ENCODE measurements at places on chromosomes 3 and 15.

DNA sequence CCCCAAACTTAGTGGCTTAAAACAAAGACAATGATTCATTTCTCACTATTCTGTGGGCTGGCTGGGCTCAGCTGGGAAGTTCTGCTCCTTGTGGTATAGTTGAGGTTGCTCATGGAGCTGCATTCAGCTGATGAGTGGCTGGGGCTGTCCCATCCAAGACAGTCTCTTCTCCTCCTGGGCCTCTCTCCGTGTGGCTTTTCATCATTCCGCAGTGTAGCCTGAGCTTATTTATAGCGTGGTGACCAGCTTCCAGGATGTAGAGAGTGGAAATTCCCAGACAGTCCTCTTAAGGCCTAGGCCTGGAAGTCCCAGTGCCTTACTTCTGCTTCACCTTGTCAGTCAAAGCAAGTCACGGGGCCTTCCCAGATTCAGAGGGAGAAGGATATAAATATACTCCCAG lies 136.7 kb upstream of the DAZL start:
- DNase-seq: no peak

- DNase-seq: no peak
These were observed 14.5 kb downstream of the NCBP2 start for GRCh38 chr3:196927571-196928453.

DNA sequence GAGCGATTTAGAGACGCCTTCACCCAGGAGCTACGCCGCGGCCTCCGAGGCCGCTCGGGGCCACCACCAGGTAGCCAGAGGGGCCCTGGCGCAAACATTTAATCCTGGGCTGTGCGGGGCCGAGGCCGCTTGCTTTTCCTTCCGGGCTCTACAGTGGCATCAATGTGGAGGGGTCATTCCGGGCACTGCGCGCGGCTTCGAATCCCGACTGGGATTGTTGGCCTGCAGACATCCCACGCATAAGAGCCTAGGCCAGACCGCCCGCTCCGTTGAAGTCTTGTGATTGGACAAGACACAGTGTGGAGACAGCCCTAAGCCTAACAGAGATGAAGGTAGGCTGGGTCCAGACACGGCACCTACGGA lies 568 bp upstream of the NCBP2 start:
- no peak for DNase-seq

DNA sequence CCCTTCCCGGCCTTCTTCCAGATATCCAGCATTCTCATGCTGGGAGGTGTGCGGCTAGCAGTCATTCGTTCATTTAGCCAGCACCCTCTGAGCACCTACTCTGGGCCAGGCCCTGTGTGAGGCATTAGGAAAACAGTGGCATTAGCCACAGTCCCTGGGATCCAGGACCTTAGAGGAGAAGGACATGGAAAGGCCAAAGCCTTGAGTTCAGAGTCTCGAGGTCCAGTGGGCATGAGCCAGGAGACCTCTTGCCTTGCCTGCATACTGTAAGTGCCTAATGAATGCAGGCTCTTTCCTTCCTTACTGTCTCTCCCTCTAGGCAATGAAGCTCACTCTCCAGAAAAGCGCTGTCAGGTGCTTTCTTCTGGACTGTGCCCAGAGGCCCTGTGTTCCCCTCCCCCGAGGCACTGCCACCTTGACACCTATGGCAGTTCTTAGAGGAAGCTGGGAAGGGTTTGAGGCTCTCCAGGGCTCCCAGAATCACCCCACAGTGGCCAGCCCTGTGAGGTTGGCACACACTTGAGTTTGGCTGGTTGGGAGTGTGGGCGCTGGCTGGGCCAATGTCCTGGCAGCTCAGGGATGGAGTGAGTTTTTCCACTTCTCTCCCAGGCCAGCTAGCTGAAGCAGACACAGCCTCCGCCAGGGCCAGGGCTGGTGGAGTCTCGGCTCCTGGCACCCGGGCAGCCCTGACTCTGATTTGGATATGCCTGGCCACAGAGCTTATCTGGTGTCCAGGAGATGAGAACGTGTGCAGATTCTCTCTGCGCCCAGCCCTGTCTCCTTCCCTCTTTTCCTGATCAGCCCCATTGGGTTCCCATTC lies 5.4 kb downstream of the CORO2B start:
- no peak for DNase-seq

- no peak for DNase-seq
These were observed 352.6 kb downstream of the NLGN1 start for GRCh38 chr3:173750095-173750494.

GRCh38 chr3:46495901-46496456 lies 1.8 kb upstream of the RTP3 start:
- peak; percentile 65 for DNase-seq

DNA sequence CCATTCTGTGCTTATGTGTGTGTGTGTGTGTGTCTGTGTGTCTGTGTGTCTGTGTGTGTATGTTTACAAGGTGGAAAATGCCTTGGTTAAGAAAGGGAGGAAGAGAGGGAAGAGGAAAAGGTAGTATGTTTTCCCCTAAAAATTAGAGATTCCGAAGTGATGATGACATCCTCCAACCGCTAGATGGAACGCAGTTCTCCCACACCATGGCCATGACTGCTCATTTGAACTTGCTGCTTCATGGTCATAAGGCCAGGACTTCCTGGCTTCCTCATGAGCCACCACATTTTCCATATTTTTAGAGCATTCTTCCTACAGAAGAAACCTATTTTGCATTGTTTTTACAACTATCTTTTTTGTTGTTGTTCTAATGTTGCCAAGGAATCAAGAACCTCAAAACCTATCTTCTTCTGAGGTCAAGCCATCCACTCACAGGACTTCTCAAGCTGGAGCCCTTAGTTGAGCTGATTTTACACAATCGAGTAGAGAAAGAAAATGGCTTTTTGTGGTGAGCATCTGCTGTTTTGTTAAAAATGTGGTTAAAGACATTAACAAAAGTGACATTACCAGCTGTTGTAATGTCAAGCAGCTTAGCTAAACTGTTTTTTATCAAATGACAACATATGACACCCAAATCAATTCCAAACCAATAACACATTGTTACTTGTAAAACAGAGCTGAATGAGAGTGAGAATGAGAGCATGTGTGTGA lies 1091.0 kb downstream of the FHIT start:
- DNase-seq: no peak

GRCh38 chr15:42111924-42112323 lies 17.6 kb upstream of the PLA2G4D start:
- no peak for DNase-seq

DNA sequence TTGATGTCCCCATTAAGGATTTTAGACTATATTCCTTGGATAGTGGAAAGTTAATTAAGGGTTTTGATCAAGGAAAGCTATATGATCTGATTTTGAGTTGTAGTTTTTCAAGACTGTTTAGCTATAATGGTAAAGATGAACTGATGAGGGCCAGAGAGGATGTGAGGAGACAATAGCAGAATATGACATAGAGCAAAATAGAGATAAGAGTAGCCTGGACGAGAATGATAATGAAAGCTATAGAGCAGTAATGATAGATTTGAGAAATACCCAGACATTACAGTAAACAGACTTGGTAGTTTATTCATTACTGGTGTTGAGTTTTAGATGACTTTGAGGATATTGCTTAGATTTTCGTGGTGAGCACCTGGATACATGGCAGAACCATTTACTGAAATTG lies 3.8 kb downstream of the SUCNR1 start:
- no peak for DNase-seq

DNA sequence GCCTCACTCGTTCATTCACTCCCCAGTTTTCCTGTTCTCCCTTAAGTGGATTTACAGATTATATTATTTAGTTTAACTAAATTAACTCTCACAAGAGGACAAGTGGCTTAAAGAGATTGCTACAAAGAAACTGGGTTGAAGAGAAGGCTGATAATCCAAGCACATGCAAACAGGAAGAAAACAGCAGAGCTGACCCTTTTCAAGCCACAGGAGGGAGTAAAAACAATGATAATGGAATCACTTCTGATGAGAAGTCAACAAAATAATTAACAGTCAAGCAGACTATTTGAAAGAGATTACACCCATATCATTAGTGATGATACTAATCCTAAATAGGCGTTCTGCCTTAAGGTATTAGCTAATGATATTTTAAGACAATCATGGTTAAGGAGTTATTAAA lies 31.7 kb downstream of the BOC start:
- DNase-seq: no peak

DNA sequence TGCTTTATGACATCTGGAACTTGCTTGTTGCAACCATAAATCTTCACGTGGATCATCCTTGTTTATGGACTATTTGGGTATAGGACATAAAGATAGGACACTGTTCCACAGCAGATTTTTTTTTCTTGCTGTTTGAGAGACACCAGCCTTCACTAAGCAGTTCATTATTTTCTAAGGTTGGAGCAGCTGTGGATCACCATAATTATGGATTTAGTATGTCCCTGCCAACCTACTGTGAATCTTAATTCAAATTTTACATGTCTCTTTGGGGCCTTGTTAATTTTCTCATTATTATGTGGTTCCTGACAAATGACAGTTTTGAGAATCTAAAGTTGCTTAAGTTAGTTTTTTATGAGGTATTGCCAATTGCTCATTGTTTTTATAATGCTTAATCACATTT lies 161.2 kb downstream of the B3GALNT1 start:
- no peak for DNase-seq

GRCh38 chr3:192801985-192802384 lies 74.6 kb upstream of the FGF12 start:
- no peak for DNase-seq

DNA sequence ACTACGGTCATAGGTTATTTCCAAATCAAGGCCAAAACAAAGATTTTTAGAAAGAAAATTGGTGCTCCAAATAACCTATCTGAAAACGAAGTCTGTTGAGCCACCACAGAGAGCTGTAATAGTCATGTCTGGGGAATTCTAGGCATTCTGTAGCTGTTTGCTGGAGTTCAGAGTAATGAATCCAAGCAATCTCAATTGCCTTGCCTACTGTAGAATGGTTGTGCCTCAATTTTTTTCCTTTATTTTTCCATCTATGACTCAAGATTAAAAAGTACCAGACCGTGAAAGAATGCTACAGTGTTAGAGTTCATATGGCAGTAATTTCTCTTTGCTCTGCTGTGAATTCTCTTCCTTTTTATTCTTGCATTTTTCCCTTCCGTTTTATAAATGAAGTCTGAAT lies 1007.2 kb upstream of the ALCAM start:
- no peak for DNase-seq

DNA sequence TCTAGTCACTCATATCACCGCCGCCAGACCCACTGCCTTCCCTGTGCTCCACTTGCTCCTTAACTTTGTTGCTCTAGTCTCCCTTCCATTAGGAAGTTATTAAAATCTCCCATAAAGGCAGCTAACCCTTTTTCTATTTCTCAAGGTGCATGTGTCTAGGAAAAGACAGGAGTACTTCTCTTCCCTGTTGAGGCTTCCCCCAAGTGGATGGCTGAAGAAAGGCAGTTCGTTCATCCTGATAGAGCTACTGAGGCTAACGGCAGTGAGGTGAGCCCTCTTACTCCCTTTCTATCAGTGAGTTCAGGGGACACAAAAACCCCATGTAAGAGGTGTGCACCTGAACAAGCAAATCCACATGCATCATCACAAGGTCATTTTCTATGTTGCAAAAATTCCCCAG lies 397.8 kb downstream of the IGSF11 start:
- DNase-seq: no peak

DNA sequence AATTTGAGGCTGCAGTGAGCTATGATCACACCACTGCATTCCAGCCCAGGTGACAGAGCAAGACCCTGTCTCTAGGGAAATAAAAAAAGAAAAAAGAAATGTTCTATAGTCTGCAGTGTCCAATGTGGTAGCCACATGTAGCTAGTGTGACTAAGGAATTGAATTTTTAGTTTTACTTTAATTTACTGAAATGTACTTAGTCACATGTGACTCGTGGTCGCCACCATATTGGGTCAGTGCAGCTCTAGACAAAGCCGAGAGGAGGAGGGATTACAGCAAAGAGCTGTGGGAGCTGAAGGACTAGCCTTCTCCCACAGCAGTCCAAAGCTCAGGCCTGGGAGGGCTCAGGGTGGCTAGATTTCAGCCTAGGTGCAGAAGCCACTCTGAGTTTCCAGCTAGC lies 65.9 kb upstream of the NTRK3 start:
- no peak for DNase-seq

GRCh38 chr3:16708285-16708684 lies 103.1 kb upstream of the DAZL start:
- no peak for DNase-seq

GRCh38 chr3:167709690-167710089 lies 25.0 kb downstream of the PDCD10 start:
- no peak for DNase-seq

DNA sequence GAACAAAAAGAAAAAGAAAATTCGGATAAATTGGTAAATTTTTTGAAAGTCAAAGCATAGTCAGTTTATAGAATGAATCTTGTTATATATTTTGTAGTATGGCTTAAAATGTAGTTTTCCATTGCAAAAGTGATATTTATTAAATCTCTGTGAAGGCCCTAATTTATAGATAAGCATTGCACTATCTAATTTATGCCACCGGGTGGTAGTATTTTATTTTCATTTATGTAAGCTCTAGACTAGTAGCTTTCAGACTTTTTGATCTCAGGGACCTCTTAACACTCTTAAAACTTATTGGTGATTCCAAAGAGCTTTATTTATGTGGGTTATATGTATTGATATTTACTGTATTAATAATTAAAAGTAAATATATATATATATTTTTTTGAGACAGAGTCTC lies 133.9 kb upstream of the LRRFIP2 start:
- no peak for DNase-seq

GRCh38 chr15:41904541-41905005 lies 10.7 kb upstream of the SPTBN5 start:
- DNase-seq: no peak

GRCh38 chr15:48806151-48806550 lies 4.7 kb downstream of the CEP152 start:
- DNase-seq: no peak

DNA sequence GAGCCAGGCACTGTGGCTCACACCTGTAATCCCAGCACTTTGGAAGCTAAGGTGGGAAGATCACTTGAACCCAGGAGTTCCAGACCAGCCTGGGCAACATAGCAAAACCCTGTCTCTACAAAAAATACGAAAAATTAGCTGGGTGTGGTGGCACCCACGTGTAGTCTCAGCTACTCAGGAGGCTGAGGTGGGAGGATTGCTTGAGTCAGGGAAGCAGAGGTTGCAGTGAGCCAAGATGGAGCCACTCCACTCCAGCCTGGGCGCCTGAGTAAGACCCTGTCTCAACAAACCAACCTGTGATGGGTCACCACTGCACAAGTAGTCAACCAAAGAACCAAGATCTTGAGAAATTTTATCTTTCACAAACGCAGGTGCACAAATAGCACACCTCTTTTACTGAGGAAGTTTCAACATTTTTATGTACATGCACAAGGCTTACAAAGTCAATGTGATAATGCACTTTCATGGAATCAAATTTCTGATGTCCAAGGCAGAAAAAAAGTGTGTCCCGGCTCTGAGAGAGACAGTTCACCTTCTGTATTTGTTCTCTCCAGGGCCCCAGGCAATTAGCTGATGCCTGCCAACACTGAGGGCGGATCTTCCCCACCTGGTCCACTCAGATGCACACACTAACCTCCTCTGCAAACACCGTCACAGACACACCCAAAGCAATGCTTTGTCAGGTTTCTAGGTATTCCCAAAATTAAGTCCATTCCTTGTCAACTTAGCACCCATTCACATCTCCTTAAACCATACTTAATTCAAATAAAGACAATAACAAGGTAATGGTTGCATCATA lies 12.4 kb downstream of the ACAA1 start:
- DNase-seq: peak; percentile 53
